ENCODE measurements at places on chromosomes 1 and 21.

DNA sequence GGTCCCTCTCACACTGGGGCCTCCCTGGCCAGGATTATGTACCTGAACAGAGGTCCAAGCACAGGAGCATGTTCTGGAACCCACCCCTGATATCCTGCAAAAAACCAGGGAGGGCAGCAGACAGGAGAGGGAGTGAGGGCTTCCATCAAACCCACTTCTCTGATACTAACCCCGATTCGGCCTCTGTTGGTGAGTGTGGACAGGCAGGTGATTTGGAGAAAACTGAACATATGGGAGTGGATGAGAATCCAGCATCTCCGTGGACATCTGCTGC, 215.3 kb downstream of the MATN1 start:
- no peak for DNase-seq

- no peak for DNase-seq
Observed at GRCh38 chr1:111218701-111219556, 8.6 kb upstream of the CHI3L2 start.

DNA sequence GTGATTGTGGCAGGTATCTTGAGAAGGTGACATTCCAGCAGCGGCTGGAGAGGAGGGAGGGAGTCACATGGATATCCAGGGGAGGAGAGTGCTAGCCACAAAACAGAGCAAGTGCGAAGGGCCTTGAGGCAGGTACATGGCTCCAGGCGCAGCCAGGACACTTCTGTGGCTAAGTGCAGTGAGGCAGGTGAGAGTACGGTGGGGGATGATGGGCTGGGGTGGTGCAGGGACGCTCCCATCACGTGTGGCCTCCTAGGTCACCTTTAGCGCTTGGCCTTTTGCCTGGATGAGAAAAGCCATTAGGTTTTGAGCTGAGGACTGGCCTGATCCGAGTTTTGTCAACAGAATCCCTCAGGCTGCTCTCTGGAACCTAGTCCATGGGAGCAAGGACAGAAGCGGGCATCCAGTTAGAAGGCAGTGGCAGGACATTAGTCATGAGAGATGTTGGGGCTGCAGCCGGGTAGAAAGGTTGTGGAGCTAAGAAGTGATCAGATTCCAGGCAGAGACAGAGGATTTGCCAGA, 31.6 kb downstream of the SMYD2 start:
- DNase-seq: no peak

GRCh38 chr1:162265983-162266382, 110.7 kb downstream of the SPATA46 start:
- DNase-seq: no peak

DNA sequence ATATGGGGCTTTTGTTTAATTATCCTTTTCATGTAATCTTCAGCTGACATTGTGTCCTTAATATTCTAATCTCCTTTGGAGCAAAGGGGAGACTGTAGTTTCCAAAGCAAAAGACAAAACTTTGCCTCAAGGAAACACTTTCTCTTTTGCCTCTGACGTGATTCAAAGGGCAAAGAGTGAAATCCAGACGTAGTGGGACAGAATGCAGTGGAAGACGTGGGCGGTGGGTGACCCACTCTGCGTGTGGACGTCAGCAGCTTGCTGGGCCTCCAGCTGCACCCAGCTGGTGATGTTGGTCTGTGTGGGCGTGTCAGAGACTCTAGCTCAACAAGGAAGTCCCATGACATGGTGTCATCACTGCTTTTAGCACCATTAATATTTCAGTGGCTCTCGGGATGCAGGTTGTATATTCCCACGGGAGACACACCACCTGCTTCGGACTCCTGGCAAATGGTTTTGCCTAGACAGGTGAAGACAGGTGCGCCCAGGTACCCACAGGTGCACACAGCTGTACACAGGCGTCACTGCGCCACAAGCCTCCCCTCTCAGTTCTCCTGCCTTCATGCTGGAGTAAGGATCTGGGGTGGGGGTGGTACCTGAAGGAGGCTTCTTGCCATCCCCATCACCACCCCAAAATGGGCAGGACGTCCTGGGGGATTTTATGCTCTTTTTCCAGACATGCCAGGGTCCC, 292.1 kb upstream of the VAMP3 start:
- DNase-seq: peak; percentile 88

DNA sequence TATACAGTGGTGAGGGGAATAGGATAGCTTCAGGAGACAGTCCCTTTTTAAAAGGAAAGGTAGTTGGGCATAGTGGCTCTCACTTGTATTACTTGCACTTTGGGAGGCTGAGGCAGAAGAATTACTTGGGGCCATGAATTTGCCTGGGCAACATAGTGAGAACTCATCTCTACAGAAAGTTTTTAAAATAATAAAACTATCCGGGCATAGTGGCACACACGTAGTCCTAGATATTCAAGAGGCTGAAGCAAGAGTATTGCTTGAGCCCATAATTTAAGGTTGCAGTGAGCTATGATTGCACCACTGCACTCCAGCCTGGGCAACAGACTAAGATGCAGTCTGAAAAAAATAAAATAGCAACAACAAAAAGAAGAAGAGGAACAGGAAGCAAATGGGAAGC, 27.2 kb downstream of the GORAB start:
- DNase-seq: no peak

DNA sequence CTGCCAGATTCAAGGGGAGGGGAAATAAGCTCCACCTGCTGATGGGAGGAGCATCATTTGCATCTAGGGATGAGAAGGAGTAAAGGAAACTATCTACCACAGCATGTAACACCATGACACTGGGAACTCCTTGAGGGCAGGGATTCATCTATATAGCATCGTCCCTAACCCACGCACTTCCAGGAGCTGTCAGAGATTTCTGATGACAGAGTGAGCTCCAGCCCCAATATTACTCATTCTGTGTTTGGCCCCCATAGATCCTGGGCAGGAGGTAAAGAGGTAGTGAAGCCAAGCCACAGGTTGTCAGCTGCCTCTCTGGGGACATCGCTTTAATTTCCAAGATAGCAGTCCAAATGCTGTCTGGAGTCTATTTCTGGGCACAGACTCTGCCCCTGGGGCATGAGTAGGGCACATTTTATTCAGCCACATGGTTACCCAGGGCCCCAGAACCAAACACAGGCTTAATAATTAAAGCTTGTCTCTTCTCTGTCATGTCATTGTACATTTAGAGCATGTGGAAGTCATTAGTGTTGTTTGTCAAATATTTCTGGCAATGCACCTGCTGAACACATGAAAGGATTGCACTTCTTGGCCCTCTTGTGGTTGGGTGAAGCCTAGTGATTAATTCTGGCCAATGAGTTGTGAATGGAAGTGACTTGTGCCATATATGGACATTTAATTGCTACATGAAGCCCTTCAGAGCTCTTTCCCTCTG, 105.9 kb upstream of the POU3F1 start:
- no peak for DNase-seq
